A549 (cell line): ENCODE measurements at places on chromosomes 7 and 10. TPM values are rescaled to one million over a fixed set of nuclear protein-coding genes. Genes with fewer than 3 reads are reported as not detected.

DNA sequence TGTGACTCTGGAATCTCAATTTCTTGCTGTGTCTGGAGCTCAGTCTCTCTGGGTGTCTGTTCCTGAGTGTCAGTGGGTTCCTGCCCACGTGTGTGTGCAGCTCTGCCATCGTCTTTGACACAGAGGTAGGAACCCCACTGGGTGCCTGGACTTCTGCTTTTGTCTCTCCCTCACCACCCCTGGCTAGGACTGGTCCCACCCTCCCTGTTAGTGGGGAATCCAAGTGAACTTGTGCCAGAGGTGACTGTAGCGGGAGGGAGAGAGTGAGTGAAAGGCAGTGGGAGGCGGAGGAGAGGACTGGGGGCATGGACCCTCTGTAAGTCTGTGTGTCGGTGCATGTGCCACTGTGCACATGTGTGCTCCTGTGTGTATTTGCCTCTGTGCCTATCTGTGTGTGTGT, 299.9 kb upstream of the ZMIZ1 start:
- no peak for DNase-seq

DNA sequence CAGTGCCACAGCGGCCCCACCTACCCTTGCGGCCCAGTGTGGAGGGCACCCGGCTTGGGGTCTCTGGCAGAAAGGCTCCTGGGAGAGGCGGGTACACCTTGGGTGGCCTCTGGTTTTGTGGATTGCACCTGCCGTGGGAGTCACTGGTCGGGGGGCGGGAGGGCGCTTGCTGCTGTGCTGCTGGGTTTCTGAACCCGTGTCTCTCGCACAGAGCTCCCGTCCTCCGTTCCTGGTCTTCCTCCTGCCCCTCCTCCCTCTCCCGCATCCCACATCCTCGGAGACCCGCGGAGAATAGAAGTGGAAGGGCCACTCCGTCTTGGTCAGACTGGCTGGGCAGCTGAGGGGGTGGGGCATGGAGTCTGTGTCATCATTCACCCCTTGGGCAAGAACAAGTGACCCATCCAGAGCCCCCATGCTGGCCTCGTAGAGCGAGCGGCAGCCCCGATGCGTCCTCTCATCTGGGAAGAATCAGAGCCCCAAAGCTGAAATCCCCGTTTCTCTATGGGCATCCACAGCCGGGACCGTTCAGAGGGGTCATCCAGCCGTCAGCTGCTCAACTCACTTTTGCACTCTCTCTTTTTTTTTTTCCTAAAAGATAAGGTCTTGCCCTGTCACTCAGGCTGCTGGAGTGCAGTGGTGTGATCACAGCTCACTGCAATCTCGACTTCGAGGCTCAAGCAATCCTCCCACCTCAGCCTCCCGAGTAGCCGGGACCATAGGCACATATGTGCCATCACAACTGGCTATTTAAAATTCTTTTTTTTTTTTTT, 4.0 kb downstream of the MAFK start:
- peak; percentile 64 for DNase-seq

DNA sequence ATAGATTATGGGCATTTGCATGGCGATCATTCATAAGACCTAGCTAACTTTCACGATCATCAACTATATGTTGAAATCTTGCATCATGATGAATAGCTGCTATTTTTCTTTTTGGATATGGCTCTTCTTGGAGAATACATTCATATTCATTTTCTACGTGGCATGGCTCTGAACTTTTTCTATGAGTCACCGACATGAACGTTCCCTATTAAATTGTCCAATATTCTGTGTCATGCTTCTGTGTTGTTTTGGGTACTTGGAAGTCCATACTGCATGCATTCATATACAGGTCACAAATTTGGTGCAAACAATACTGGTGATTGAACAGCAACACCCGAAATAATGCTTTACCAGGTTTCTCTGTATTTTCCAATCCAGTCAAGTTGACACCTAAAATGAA, 37.9 kb upstream of the ANKRD1 start:
- no peak for DNase-seq

DNA sequence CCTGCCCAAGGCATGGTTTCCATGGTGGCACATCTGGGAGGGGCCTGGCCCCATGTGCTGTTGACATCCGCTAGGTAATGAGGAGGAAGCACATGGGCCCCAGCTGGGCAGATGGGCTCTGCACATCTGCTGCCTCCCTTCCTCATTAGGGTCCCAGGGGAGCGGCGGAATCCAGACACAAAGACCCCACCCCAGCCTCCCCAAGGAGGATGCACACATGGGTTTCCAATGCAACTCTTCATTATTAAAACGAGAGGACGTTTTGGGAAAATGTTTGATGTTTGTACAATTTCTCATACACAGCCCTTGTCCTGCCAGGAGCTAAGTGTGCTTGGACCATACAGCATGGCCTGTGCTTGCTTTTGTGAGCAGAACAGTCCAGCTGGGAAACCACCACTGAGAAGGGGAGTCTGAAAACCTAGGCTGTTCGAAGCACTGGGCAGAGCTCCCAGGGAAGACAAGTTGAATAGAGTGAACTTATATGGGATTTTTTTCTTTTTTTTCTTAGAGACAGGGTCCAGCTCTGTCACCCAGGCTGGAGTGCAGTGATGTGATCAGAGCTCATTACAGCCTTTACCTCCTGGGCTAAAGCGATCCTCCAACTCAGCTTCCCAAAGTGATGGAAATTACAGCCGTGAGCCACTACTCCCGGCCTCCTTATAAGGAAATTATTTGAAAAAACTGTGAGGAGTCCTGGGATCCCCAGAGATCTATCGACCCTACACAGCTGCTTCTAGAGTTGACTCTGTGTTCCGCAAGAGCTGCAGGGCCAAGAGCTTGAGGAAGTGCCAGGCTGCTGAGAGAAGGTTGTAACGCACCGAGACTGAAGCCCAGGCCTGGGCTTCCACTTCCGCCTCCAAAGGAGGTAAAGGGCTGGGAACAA, 23.4 kb downstream of the FAM107B start:
- no peak for DNase-seq

- DNase-seq, result no peak
These were observed 444.1 kb downstream of the NRG3 start for GRCh38 chr10:82319074-82319473.

NYAP1 gene
- polyA plus RNA-seq, result 1.5 to 3.7 TPM (median 3.1 TPM) in 3 replicates

DNA sequence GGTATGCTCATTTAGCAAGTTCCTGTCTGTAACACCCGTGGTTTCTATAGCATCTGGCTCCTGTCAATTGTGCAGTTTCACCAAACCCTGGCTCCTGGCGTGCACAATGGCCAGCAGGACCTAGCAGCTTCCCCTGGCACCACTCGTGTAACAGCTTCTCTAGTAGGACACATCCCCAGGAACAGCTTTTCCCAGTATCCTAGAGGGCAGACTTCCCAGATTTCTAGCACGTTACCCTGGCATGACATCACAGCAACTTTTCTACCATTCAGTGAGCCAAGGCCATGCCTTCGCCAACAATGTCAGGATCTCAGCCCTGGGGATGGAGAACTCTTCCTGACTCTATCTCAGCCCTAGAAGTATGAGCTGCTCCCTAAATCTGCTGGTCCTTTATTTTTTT, 6.5 kb downstream of the YME1L1 start:
- DNase-seq, result no peak

GRCh38 chr7:131007439-131008330, 273.7 kb upstream of the KLF14 start:
- DNase-seq, result peak; percentile 93

ASB10 gene
- polyA plus RNA-seq, result not detected in 3 replicates

GRCh38 chr7:32116436-32116835, 46.2 kb upstream of the PDE1C start:
- no peak for DNase-seq

BPGM gene
- polyA plus RNA-seq, result 16.3 to 19.4 TPM (median 18.7 TPM) in 3 replicates

- DNase-seq, result no peak
These were observed at the start of gene SVIL for GRCh38 chr10:29634764-29635625. Gene SVIL (minus strand): TSS chr10:29634971. CDS start chr10:29555058, 79,913 bp downstream.

- DNase-seq, result no peak
These were observed 151.3 kb downstream of the DGKI start for GRCh38 chr7:137695494-137695893.

DNA sequence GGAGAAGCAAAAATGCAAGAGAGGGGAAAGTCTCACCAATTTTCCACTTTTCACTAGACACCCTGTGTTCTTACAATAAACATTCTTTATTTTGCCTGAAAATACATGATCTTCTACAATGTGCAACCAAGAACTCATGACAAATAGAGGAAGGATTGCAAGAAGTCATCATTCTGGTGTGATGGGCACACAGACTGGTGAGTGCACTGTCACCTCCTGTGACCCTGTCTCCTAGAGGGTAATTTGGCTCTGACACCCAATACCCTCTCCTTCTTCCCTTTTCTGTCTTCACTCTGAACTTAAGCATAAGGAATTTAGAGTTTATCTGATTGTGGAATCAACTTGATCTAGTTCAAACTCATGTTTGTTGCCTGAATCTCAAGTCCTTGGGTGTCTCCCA, 153.7 kb downstream of the SH2D4B start:
- no peak for DNase-seq

NRCAM gene
- polyA plus RNA-seq, result 123 to 134 TPM (median 129 TPM) in 3 replicates

- DNase-seq, result no peak
These were observed 44.0 kb upstream of the COL13A1 start for GRCh38 chr10:69757553-69758309.

- no peak for DNase-seq
These were observed 357.8 kb upstream of the STEAP1 start for GRCh38 chr7:89796481-89796880.

- DNase-seq, result no peak
These were observed 77.2 kb downstream of the CXCL12 start for GRCh38 chr10:44307691-44308090.

DNA sequence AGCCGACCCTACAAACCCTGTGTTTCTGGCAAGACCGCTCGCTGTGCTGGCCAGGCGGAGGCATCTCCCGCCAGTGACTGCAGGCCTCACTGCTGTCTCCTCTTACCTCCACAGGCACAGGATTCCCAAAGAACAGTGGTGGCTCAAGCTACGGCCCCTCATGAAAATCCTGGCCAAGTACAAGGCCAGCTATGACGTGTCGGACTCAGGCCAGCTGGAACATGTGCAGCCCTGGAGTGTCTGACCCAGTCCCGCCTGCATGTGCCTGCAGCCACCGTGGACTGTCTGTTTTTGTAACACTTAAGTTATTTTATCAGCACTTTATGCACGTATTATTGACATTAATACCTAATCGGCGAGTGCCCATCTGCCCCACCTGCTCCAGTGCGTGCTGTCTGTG, 36.2 kb downstream of the PITRM1 start:
- DNase-seq, result no peak

DNA sequence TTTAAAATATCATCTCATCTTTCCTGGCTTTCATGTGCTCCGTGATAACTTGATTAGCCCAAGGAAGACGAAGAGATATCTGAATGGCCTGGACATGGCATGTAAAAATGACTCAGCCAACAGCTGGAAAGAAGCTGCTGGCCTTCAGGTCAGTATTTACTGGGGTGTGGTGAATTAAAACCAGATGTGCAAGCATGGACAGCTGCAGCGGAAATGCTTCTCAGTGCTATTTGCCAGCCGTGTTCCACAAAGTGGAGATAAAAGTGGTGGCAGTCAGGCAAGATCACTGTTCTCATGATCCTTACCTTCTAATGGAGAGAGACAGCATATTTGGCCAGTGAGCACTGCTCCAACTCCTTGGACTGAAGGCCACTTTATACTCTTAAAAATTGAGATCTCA, 203.1 kb upstream of the VSTM2A start:
- DNase-seq, result no peak

TMEM178B gene
- polyA plus RNA-seq, result 0.84 to 1.1 TPM (median 0.88 TPM) in 3 replicates

GRCh38 chr10:78063236-78063635, 29.6 kb downstream of the RPS24 start:
- no peak for DNase-seq

GRCh38 chr7:41096917-41097316, 606.0 kb downstream of the INHBA start:
- DNase-seq, result no peak

DNA sequence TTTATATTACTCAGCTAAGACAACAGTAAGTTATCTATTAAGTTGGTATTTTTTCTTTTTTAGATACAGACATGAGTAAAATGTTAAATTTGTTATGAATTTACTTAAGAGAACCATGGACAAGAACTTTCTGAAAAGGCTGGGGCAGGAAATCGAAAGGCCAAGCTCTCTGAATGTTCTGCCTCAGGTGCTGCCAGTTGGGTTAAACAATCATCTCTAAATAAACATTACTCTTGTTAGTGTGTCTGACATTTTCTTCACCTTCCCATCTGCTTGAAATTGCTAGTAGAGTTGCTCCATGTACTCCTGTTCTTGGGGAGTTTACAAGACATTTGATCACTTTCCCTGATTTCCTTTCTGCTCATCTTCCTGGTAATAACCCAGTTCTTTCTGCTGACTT, 87.5 kb downstream of the ANKRD7 start:
- DNase-seq, result no peak

- no peak for DNase-seq
These were observed 65.1 kb downstream of the CLEC2L start for GRCh38 chr7:139588632-139589031.

KMT2C gene
- 4.2 to 4.5 TPM (median 4.5 TPM) in 3 replicates for polyA plus RNA-seq

INTS15 gene
- 13.6 to 14.7 TPM (median 14.5 TPM) in 3 replicates for polyA plus RNA-seq

DNA sequence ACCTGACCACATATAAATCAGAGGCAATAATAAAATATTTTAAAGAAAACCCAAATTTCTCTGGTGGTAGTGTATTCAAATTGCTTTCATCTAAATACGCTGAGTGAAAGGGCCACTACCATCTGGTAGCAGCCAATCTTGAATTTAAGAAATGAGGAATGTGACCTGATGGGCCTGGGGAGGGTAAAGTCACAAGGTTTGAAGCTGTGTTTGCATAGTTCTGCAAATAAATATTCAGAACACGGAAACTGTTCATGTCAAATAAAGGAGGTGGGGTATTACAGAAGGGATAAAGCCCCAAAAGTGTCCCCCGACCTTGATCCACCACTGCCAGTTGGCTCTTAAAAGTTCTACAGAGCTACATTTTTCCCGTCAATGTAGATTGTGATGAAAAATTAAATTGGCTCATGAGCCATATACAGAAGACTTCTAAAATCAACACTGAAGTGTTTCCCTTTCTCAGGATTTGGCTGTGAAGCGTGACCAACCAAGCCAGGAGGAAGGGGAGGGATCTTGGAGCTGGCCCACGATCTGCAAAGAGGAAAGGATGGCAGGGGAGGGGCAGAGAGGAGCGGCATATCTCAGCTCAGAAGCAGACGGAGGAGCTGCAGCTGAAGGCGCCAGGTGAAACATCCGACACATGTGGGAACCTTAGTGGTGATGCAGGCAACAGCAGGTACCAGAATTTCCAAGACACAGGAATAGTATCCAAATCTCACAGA, 39.6 kb downstream of the MPP7 start:
- no peak for DNase-seq

- no peak for DNase-seq
These were observed 50.9 kb downstream of the LSMEM1 start for GRCh38 chr7:112531675-112532074.

DNA sequence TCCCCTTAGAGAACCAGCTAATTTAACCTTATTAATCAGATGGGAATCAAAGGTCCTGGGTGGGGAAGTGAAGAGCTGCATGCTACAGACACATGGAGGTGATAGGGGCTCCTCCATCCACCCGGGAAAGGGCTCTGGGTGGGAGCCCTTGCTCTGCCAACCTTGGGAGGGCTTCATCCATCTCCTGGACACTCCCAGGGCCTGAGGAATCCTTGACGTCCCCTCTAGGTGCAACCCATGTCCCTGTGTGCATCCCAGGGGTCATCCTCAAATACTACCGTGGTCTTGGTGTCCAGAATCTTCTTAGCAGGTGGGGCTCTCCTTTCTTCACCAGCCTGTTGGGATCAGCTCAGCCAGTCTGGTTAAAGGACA, 55.4 kb upstream of the IGFBP3 start:
- DNase-seq, result no peak
